ENCODE measurements at places on chromosomes 11 and 22.
A peak's percentile ranks its signal among the peaks of the same experiment; 100 is the strongest.

DNA sequence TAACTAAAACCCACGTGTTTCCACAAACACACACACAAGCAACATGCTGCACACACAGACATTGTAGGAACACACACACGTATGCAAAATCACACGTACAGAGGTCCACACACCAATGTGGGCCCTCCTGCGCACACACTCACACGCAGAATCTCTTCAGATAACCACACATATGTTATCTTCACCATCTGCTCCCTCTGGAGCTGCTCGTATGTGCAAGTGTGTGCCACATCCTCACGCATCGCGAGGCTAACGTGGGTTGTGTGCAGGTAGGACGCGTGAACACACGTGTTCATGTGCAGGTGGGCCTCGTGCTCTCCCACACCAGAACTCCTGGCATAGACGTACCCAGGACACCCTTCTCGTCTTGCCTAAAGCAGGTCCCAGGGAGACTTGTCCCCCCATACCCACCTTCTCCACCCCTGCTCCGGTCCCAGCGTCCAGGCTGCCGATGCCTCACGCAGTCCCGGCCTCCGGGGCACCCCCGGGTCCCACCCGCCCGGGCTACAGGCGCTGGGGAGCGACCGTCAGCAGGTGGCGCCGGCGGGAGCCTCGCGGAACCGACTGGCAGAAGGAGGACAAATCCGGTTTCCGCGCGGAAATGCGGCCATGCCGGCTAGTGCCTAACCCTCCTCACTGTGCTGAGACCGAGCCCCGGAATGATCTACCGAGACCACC lies 10.3 kb upstream of the IGSF9B start:
- DNase-seq = peak; percentile 52

DNA sequence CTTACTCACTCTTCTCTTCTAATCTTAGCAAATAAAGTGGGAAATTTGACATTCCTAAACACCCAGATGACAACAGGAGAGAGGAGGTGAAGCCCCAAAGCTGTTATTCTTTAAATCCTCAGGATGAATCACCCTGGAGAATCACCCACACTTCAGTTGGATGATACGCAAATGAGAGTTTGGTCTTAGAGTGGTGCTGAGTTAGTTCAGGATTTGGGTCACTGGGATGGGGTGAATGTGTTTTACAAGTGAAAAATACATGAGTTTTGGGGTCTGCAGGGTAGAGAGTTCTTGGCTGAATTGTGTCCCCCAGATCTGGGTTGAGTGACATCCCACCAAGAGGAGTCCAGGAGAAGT lies 117.2 kb downstream of the GGTLC2 start:
- no peak for DNase-seq

- no peak for DNase-seq
Observed at GRCh38 chr22:47750086-47750485, 987.6 kb downstream of the TBC1D22A start.

DNA sequence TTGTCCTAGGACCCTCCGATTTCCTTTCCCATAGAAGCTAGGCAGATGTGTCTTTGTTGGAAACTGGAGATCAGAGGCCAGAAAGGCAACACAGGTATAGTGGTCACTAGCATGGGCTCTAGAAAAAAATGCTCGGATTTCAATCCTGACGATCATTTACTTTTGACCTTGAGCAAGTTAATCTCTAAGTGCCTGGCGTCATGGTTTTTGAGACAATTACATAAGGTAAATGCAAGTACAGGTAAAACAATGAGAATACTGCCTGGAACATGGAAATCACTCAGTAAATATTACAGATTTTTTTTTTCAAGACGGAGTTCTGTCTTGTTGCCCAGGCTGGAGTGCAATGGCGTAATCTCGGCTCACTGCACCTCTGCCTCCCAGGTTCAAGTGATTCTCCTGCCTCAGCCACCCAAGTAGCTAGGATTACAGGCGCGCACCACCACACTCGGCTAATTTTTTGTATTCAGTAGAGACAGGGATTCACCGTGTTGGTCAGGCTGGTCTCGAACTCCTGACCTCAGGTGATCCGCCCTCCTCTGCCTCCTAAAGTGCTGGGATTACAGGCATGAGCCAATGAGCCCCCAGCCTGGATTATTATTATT lies 1.1 kb upstream of the DENND5A start:
- no peak for DNase-seq

GRCh38 chr11:122261546-122261945 lies 145.5 kb upstream of the BLID start:
- no peak for DNase-seq

DNA sequence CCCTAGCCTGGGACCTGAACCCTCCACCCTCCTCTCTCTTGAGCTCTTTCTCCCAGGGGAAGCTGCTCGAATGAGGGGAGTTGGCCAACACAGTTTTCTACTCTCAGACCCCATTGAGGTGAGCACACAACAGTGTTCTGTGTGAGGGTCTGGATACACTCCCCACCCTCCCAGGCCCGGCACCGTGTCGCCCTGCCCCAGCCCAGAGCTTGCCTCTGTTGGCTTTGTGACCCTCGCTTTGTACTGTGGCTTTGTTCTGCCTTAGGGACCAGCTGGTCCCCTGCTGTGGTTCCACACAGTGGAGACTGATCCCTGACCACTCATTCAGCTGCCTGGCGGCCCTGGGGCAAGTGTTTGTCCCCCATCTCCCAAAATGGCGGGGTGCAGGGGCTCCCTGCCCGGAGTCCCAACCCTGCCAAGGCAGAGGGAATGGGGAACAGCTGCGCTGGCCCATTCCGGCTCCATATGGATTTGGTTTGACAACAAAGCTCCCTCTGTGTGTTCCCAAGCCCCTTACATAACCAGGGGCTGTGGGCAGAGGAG lies 8.3 kb downstream of the ST3GAL4 start:
- no peak for DNase-seq

- no peak for DNase-seq
Observed at GRCh38 chr11:76719686-76720085, 49.1 kb upstream of the LRRC32 start.

- DNase-seq = no peak
Observed at GRCh38 chr22:47190957-47191670, 428.7 kb downstream of the TBC1D22A start.

- DNase-seq = no peak
Observed at GRCh38 chr22:39311592-39312400, 7.6 kb downstream of the RPL3 start.

DNA sequence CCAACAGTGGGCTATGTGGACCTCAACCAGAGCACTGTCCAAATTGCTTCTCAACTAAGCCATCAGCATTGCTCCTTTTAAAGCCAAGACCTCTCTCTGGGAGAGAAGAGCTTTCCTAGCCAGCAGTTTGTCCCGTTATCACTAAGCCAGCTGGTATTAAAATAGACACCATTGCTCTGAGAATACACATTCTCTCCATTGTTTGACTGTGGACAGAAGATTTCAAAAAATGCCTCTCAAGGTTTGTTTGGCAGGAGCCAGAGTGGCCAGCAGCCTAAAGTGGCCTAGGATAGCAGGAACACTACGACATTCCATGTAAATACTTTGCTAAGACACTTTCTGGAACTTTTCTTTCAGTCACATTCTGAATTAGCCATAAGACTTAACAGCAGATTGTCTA lies 41.3 kb downstream of the EIF4ENIF1 start:
- DNase-seq = no peak

GRCh38 chr11:128412847-128413791 lies 174.2 kb downstream of the ETS1 start:
- DNase-seq = no peak

GRCh38 chr11:74462009-74462408 lies 5.3 kb downstream of the KCNE3 start:
- no peak for DNase-seq

- no peak for DNase-seq
Observed at GRCh38 chr22:38788021-38788816, 5.7 kb downstream of the DNAL4 start.

DNA sequence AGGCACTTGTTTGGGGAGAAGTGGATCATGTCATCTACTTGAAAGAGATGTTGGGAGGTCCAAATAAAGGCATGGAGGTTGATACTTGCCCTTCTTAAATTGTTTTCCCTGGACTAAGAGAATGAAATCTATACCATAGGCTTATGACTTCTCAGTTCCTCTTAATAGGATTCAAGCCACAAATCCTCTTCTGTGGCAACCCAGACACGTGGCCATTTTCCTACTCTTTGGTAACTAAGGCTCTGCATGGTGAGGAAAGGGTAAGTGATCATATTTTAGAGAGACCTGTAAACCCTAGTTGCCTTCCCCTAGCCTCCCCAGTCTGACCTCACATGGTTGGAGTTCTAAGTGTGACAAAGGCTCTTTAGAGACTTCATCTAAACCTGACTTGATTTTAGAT lies 72.9 kb upstream of the CD44 start:
- no peak for DNase-seq

DNA sequence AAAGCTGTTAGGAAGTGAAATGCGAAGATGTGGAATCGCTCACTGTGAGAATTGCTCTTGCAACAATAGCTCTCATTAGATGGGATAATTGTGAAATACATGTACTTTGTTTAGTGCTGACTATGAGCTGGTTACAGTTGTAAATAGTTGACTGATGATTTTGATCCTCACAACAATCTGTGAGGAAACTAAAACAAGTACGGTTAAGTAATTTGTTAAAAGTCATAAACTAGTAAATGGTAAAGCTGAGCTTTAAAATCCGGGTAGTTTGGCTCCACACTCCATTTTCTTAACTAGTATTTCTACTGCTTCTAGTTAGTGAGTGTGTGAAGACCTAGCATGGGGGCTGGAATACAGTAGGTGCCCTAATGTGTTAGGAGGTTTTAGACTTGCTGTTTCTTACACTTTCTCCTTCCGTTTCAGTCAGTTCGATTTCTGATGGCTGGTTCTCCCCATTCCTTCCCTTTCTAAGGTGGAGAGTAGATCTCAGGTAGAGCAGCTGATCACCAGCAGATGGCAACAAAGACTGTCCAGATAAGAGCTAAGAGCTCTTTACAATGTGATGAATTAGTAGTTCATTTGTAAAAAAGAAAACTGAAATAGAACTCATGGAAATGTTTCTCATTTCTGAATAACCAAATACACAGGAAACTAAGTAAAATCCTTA lies 16.3 kb upstream of the CYP2R1 start:
- no peak for DNase-seq

DNA sequence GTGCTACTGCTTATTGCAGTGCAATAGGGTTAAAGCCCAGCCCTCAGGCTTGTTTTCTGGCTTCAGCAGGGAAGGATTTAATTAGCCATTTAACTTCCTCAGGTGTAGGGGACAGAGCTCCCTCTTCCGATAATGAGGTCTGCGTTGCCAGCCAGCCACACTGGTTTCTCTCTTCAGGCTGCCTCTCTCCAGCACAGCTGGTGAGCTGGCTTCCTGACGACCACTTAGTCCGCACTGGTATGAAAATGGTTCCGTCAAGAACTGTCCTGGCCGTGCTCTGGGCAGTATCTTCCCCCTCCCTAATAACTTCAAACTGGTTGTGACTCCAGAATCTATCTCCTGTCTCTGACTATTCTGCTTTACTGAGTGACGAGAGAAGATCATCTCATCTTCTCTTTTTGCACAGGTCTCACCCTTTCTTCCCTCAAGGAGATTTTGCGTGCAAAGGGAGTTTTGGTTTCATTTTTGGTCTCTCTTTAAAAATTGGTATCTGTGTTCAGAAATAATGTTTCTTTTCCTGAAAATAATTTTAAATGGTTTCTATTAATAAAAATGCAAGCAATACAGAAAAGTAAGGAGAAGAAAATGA lies 49.2 kb downstream of the CNTN5 start:
- no peak for DNase-seq

- DNase-seq = no peak
Observed at GRCh38 chr11:126391286-126391954, 35.9 kb downstream of the ST3GAL4 start.

- no peak for DNase-seq
Observed at GRCh38 chr11:57615308-57615707, 17.8 kb downstream of the SERPING1 start.

- DNase-seq = no peak
Observed at GRCh38 chr22:47192651-47193437, 430.4 kb downstream of the TBC1D22A start.

- no peak for DNase-seq
Observed at GRCh38 chr11:70577948-70578347, 179.6 kb downstream of the CTTN start.

DNA sequence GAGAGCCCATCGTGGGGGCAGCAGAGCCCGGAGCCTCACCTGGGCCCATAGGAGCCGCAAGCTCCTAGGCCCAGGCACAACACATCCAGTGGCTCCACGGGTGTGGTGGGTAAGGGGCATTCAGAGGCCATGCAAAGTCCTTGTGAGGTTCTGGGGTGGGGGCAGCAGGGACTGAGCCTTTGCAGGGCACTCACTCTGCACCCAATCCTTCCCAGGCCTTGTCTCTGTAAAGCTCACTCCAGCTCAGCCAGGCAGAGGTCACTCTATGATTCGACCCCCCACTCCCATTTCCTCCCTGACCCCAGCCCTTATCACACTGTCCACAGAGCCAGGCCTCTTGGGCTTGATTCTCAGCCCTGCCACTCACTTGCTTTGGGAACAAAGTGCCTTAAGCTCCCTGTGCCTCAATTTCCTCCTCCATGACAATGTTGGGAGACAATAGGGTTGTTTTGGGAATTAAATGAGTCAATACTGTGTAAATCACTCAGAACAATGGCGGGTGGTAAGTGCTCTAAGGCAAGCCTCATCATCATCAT lies 46.6 kb downstream of the LRRC32 start:
- DNase-seq = no peak

- DNase-seq = no peak
Observed at GRCh38 chr11:1994121-1994520, 3.5 kb downstream of the H19 start.

GRCh38 chr22:35661464-35661863 lies 13.2 kb downstream of the APOL6 start:
- no peak for DNase-seq

GRCh38 chr11:74710281-74710938 lies 20.8 kb downstream of the CHRDL2 start:
- no peak for DNase-seq

- DNase-seq = no peak
Observed at GRCh38 chr11:109421981-109422869, at the start of gene C11orf87. TSS of gene C11orf87 (plus strand) at chr11:109422190. CDS start at chr11:109423634, 1,444 bp downstream.

DNA sequence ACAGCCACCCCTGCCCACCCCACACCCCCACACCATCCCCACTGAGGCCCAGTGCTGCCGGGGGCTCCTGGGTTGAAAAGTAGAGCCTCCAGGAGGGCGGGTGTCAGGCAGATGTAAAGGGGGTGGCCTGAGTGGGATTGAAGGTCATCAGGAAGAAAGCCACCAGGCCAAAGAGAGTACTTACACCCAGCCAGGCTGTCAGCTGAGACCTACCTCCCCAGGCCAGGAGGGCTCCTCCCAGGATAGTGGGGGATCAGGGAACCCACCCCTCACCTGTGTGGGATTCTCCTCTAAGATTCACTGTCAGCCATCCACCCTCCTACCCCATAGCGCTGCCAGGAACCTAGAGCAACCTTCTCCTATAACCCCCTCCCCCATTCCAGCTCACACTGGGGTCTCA lies 17.2 kb upstream of the FCHSD2 start:
- DNase-seq = no peak

- DNase-seq = no peak
Observed at GRCh38 chr22:42587588-42588175, 27.0 kb downstream of the POLDIP3 start.

- DNase-seq = no peak
Observed at GRCh38 chr22:28229566-28230485, 310.8 kb upstream of the PITPNB start.

All from activated CD8-positive, alpha-beta memory T cell treated with anti-CD3 and anti-CD28 coated beads for 1 hour (primary cell).